Ascending aorta (tissue), 2 donors: ENCODE measurements at places on chromosomes 1 and 21. TPM values are rescaled to one million over a fixed set of nuclear protein-coding genes. Genes with fewer than 3 reads are reported as not detected.

Gene CTSK
- total RNA-seq = 44.0 TPM

Gene SPRR2A
- total RNA-seq = not detected

Gene NCSTN
- 141 TPM for total RNA-seq

Gene GATAD2B
- 9.5 TPM for total RNA-seq

Gene TACSTD2
- total RNA-seq = 1.3 TPM

Gene RNF207
- total RNA-seq = 81.1 TPM

Gene NUP210L
- total RNA-seq = not detected

Gene BATF3
- 18.4 TPM for total RNA-seq

Gene PITHD1
- 60.1 TPM for total RNA-seq

Gene RASSF5
- 8.9 TPM for total RNA-seq

Gene RIPK4
- total RNA-seq = 6.4 TPM

Gene MEX3A
- total RNA-seq = 1.3 TPM

Gene CHRM3
- 0.85 TPM for total RNA-seq

Gene CELA3B
- total RNA-seq = not detected

Gene PPCS
- 13.6 TPM for total RNA-seq

Gene C1orf87
- not detected for total RNA-seq

Gene TUT4
- total RNA-seq = 36.2 TPM

Gene CNST
- total RNA-seq = 125 TPM

Gene AMY1A
- total RNA-seq = not detected

Gene ERICH3
- total RNA-seq = not detected

Gene KRTAP20-1
- not detected for total RNA-seq

Gene IL12RB2
- total RNA-seq = not detected

Gene DAB1
- total RNA-seq = not detected

Gene CNIH3
- not detected for total RNA-seq

Gene CDK18
- total RNA-seq = 70.0 TPM

Gene S100A10
- 25.8 TPM for total RNA-seq

Gene COL9A2
- 4.5 TPM for total RNA-seq

Gene NR5A2
- total RNA-seq = 12.7 TPM

Gene ANXA9
- total RNA-seq = not detected

Gene SRM
- total RNA-seq = 175 TPM

Gene CD2
- not detected for total RNA-seq

Gene ECE1
- total RNA-seq = 336 TPM

Gene FAM72C
- 1.2 TPM for total RNA-seq

Gene SASS6
- 7.0 TPM for total RNA-seq

Gene KPRP
- not detected for total RNA-seq
